Activated gamma-delta T cell treated with anti-CD3 and anti-CD28 coated beads, Interleukin-2, amount 50 U/mL, for 16 hours (primary cell): ENCODE measurements at places on chromosomes 7 and 10.
A peak's percentile ranks its signal among the peaks of the same experiment; 100 is the strongest.

- DNase-seq, result no peak
Observed at GRCh38 chr7:69728304-69728703, 130.0 kb downstream of the AUTS2 start.

DNA sequence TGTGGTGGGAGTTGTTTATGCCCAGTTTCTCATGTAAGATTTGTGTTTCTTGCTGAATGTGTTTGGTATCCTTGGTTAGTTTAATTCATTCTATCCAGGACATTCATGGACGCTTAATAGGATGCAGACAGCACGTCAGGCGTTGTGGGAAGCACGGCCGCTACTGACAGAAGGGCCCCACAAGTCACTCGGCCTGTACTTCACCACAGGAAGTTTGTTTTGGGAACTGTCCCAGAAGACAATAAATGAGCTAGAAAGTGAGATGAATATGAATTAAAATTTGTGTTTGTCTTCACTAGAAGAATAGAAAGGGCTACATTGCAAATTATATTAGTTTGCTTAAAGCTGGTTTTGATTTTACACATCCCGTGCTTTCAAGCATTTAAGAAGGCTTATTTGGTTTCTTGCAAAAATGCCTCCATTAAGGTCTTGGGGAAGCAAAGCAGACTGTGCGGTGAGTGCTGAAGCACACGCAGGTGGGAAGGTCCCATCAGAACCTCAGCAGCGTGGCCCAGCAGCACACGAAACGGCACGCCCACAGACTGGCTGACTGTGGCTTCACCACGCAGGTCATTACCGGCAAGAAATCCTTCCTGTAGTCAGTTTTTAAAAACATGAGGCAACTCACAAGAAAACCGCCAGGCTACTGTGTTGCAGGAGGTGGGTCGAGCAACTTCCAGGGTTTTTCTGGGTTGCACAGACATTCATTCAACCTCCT lies 74.1 kb downstream of the VIPR2 start:
- DNase-seq, result no peak

GRCh38 chr7:81273601-81274397 lies 354.9 kb upstream of the SEMA3C start:
- no peak for DNase-seq

GRCh38 chr10:60123172-60123571 lies 216.8 kb upstream of the CCDC6 start:
- no peak for DNase-seq

GRCh38 chr7:50782375-50783208 lies at the start of gene GRB10:
Gene GRB10 (minus strand): TSS chr7:50782896. CDS start chr7:50732322, 50,574 bp downstream.
- no peak for DNase-seq

GRCh38 chr7:26865094-26865388 lies 651 bp upstream of the SKAP2 start:
- no peak for DNase-seq

DNA sequence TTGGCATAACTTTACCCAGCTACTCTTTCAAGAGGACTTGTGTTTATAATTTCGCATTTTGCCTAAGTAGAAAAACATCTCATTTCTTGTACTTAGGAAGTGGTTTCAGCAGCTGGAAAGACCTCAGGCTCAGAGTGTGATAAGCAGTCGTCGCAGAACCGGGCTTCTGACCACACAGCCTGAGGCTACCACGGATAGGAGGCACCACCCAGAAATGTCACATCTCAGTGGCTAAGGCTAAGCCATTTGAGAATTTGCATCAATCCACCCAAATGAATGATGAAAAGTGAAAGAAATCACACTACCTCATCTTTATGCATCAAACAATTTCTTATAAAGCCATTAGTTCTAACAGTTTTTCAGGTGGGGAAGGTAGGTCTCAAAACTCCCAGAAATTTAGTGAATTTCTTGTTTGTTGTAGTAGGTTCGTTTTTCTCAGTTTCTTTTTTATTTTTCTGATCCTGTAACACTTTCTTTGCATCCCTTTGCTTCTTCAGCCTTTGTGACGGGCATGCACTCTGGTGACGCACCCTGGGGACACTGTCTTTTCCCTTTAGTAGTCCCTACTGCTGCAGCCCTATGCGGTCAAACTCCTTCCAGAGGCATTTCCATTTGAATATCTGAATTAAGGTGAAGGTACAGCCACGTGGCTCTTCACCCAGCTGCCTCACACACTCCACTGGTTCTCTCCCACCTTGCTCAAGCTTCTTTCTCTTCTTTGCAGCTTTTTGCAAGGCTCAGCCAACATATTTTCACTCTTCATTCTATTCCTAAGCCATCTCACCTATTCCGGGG lies 68.5 kb downstream of the MAP3K8 start:
- DNase-seq, result peak; percentile 25

DNA sequence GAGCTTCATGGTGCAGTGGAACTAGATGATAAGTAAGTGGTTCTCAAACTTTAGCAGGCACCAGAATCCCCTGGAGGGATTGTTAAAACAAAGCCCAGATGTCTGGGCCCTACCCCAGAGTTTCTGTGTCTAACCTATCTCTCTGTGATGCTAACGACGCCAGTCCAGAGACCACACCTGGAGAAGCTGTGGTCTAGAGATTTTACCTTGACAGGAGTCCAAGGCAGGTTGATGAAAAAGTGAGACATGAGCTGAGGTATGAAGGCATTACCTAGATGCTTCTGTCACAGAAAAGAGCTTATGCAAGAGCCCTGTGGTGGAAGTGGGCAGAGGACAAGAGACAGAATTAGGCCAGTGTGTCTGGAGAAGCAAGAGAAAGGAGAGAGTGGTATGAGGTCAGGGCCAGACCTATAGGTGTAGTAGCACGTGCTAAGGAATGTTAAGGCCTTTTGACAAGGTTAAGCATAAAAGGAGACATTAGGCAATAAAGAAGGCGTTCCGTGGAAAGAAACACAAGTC lies 184.3 kb upstream of the TCF7L2 start:
- DNase-seq, result no peak

DNA sequence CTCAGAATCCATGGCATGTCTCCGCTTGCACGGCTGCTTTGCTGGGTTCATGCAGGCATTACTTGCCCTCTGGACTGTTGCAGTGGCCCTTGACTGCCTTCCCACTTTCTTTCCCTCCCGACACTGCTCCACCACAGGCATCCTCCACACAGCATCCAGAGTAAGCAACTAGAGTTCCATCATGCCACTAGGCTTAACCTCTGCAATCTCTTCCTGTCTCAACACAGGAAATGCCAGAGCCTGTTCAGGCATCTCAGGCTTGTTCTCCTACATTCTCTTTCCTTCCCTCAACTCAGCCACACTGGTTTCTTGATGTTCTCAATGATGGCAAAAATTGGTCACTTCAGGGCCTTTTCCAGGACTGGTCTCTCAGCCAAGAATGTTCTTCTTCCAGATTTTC lies 284.5 kb upstream of the KLF6 start:
- DNase-seq, result no peak

GRCh38 chr10:113532724-113533123 lies 20.1 kb upstream of the HABP2 start:
- no peak for DNase-seq

- DNase-seq, result no peak
Observed at GRCh38 chr10:74035303-74035702, 37.4 kb downstream of the VCL start.

- no peak for DNase-seq
Observed at GRCh38 chr10:14125564-14125963, 205.2 kb downstream of the FRMD4A start.
